Tibial nerve (tissue), 4 donors: ENCODE measurements at places on chromosomes 3 and 15.
A peak's percentile ranks its signal among the peaks of the same experiment; 100 is the strongest.

GRCh38 chr3:126714276-126714900 is 10.3 kb downstream of the CHCHD6 start:
- no peak for DNase-seq

- DNase-seq, result no peak
These were observed 3.0 kb downstream of the DLL4 start for GRCh38 chr15:40932156-40932555.

- peak; percentile 51 for DNase-seq
These were observed 61.3 kb downstream of the TMCO5A start for GRCh38 chr15:37995461-37996347.

DNA sequence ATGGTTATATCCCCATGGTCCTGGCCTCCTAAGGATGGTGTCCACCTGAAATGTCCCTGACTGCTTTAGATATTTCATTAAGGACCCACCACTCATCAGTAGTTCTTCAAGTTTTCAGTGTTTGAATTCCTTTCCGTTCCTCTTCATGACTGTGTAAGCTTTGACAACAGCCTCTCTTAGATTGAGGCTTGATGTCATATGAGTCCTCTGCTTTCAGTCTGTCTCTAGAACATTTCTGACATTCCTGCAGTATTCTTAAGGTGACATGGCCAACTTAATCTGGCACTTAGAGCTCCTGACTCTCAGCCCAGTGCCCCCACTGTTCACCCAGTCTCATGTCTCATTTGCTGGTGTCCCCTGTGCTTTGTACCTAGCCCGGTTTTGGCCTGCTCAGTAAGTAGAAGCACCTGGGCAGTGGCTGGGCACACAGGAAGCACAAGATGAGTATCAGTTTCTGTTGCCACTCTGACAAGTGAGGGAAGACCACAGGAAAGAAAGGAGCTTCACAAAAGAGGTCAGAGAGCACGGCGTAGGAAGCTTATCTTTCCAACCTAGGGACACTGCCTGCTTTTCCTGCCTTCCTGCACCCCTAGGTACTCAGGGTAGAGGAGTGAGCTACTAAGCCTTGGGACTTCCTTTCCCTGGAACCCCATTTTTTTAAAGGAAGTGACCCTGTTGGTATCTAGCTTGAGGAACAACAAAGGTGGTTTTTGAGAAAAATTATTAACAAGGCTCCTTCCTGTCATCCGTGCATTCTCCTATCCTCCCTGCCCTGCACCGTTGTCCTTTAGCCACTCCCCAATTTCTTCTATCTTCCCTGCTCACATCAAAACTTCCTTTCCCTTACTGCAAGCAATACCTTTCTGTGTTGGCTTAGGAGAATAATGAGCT is 103.1 kb downstream of the KLHL25 start:
- DNase-seq, result no peak

DNA sequence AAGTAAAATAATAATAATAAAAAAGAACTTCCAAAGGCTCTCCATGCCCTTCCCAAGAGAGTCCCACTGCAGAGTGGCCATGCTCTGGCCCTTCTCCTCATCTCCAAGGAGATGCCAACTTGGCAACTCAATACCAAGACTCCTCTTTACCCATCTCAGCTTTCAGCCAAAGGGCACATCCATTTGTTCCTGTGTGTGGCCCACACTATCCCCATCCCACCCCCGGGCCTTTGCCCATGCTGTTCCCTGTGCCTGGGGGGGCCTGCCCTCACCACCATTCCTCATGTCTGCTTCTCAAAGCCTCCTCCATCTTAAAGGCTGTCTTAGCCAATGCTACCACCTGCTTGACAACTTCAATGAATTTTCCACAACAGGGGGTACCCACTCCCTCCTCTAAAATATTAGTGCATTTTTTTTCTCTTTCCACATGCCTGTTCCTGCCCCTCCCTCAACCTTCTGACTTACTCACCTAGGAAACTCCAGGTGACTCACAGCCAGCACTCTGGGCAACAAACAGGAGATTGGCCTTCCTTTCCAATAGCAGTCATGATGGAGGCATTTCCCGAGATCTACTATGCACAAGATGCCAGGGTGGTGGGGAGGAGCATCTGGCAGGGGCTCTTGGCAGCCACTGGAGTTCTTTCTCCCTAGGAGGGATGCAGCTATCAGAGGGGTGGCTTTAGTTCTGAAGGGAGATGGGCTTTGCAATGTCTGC is 109.4 kb upstream of the SMAD3 start:
- DNase-seq, result no peak

DNA sequence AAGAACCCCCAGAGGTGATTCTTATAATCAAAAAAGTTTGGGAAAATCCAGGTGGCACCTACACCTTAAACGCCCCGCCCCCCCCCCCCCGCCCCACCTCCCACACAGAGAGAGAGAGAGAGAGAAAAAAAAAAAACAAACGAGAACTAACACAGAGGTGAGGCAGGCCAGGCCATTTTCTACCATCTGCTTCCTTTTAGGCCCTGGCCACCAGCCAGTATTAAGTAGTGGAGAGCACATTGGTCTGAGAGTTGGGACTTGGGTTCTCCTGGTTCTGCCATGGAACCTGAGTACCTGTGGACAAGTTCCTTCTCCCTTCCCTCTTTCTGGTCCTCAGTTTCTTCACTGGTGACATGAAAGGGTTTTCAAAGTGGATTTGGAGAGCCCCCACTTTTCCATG is 60.6 kb downstream of the SLC6A11 start:
- no peak for DNase-seq

- DNase-seq, result no peak
These were observed 86.6 kb downstream of the CHRD start for GRCh38 chr3:184466413-184466960.

DNA sequence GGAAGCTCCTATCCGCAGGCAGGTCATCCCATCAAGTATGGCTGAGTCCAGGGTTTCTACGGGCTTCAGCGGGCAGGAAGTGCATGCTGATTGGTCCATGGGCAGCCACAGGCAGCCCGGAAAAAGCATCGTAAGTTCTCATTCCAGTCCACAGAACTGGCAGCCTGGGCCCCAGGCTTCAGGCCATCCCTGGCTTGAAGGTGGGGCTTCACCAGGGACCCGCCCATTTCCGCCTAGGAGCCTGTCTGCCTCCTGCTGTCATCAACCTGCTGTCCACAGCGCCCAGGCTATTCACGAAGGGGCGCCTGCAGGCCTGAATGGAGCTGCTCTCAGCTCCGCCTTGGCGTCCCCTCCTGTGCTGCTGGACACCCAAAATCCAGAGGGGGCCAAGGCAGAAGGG is 13.9 kb downstream of the PCYT1A start:
- no peak for DNase-seq

DNA sequence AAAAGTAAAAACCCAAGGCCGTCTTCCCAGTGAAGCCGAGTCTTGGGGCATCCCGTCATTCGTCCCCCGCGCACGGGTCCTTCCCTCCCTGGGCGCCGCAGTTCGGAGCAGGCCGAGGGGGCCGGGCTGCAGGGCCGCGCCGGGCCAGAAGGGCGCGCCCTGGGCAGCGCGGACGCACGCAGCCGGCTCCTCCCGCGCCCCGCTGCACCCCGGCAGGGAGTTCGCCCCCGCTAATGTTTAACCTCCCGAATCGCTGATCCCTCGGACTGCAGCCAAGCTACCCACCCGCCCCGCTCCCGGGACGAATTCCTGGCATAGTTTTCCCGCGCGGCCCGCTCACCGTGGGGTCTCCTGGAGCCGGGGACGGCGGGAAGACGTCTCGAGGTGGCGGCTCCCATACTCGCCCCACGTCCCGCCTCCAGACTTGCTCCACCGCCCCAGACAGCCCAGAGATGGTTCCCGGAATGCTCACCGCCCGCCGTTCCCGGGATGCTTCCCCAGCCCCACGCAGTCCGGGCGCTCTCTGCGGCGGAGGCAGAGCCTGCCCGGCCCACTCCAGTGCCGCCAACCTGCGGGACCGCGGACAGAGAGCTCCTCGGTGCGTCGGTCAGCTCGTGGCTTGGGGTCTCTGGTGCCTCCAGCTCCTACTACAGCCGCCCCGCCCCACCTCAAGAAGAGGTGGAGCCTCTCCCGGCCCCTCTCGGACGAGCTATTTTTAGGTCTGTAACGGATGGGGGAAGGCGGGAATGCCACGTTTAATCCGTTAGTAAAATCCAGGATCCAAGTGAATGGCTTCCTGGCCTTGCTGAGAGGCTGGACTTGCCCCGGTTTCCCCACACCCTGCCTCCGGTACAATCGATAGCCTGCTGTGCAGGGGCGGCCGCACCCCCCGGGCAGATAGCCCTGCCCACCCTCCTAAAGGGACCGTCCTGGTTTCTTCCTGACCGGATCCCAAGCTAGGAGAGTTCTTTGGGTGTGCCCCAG is at the start of gene DZIP1L:
TSS of gene DZIP1L (minus strand) at position 621 of the 984 bp plus-strand sequence. CDS start 11,637 bp downstream, outside the sequence.
- peak; percentile 41 for DNase-seq

DNA sequence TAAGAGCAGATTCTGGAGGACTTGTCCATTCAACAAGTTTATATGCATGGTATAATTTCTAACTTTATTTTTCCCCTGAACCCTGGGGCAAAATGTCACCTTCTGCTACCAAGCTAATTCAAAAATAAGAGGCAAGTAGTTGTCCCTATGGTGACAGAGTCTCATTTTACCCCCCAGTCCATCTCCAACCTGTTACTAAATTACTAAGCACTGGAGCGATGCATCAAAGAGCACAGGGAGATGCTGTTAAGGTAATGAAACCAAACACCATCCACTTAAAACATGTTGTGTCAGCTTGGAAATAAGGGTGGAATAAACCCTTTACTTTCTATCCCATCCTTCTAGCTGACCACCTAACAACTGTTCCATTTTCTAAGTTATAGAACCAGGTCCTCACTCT is 417.4 kb upstream of the ATP11B start:
- DNase-seq, result no peak

GRCh38 chr15:65638109-65638508 is 16.4 kb downstream of the SLC24A1 start:
- no peak for DNase-seq

DNA sequence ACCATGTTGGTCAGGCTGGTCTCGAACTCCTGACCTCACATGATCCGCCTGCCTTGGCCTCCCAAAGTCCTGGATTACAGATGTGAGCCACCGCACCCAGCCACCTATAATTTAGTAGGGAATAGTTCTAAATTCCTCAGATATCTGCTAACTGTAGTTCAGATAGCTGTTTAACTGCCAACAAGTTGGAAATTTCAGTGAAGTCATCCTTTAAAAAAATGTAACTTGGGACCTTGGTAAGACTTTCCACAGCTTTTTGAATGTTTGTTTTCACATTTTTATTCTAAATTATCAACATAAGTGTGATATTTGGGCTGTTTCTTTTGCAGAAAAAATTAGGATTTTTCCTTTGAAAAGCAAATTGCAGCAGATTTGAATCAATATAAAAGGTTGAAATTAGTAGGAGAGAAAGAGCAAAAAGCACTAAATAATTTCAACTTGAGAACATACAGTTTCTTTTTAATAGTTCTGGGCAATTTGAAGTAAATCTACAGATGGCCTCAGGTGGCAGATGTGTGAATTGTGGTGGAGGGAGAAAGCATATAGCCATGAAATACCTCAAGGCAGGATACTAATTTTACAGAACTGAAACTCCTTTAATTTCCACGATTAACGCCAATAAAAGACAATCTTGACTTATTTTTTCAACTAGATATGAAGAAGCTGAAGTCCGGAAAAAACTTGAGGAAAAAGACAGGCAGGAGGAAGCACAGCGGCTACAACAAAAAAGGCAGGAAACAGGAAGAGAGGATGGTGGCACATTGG is 34.3 kb downstream of the USP8 start:
- no peak for DNase-seq

GRCh38 chr15:67207555-67208207 is 46.8 kb downstream of the AAGAB start:
- DNase-seq, result no peak

DNA sequence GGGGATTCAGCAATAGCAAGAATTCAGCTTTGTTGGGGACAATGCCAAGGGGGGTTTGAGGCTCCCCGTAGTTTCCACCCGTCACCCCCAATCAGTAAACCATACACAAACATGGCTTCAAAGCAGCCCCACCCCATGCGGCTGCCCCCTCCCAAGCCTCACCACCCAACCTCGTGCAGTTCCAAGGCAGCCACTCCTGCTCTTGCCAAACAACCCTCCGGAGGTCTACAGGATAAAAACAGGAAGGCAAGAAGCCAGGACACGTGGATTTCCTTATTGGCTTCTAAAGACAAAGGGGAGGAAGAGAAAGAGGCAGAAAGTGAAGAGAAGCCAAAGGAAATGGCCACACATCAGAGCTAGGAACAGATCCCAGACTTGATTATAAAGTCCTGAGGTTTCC is 121.1 kb downstream of the SHQ1 start:
- no peak for DNase-seq

DNA sequence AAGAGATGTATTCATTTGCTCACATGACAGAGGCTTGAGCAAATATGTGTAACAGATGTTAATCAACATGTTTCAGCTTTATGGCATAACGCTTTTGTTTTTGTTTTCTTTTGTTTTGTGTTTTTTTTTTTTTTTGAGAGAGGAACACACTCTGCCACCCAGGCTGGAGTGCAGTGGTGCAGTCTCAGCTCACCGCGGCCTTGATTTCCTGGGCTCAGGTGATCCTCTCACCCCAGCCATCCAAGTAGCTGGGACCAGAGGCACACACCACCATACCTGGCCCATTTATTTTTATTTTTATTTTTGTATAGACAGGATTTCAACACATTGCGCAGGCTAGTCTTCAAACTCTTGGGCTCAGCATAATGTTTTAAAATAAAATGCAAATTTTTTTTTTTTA is 1504.4 kb upstream of the CADM2 start:
- no peak for DNase-seq

DNA sequence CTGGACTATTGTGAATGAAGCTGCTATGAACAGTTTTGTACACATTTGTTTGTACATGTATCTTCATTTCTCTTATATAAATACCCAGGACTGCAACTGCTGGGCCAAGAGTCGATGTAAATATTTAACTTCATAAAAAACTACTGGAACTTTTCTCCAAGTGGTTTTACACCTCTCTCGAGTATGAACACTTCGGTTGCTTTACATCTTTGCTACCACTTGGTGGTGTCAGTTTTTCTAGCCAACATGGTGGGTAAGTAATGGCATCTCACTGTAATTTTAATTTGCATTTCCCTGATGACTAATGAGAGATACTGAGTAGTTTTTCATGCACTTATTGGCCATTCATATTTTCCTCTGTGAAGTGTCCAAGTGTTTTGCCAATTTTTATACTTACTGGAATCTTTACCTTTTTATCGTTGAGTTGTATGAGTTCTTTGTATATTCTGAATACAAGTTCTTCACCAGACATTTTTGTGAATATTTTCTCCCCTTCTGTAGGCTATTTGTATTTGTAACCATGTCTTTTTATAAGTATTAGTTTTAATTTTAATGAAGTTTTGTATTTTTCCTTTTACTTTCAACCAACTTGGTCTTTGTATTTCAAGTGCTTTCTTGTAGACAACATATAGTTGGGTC is 44.4 kb downstream of the PCOLCE2 start:
- no peak for DNase-seq

DNA sequence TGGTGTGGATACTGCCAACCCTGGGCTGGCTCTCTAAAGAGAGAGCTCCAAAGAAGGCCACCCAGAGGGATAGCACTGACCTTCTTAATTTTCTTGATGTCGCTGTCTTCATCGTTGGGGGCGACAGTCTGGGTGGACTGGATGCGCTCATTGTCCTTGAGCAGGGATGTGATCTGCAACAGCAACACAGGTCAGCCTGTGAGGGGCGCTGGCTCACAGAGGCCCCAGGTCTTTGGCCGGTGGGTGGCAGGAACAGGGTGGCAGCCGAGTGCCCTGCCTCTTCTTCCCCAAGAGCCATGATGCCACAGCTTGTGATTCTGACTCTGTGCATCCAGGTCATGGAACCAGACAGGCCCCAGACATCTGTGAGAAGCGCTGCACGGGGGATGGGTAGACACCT is 41.2 kb downstream of the RASGRF1 start:
- no peak for DNase-seq
